ENCODE measurements at places on chromosomes 12 and 14. TPM values are rescaled to one million over a fixed set of nuclear protein-coding genes. Genes with fewer than 3 reads are reported as not detected.

RNU4-1 gene
- under 0.01 TPM for total RNA-seq

IQSEC3 gene
- 0.06 TPM for total RNA-seq

IFNG-AS1 gene
- total RNA-seq = not detected

CLEC4D gene
- total RNA-seq = not detected

ABCD2 gene
- total RNA-seq = 0.11 TPM

CATSPERB gene
- total RNA-seq = not detected

SLC10A1 gene
- not detected for total RNA-seq

OTOGL gene
- total RNA-seq = 1.4 TPM

LGR5 gene
- not detected for total RNA-seq

- DNase-seq = peak; percentile 80
Measured at GRCh38 chr12:32568228-32568627, 110.9 kb upstream of the DNM1L start.

- no peak for DNase-seq
Measured at GRCh38 chr14:51660741-51661140, 9.0 kb downstream of the FRMD6 start.

GRCh38 chr12:11746024-11746771 lies 96.7 kb downstream of the ETV6 start:
- peak; percentile 82 for DNase-seq

- no peak for DNase-seq
Measured at GRCh38 chr14:69536971-69537370, 37.7 kb downstream of the CCDC177 start.

GRCh38 chr12:62128175-62128975 lies 131.8 kb upstream of the USP15 start:
- no peak for DNase-seq

DNA sequence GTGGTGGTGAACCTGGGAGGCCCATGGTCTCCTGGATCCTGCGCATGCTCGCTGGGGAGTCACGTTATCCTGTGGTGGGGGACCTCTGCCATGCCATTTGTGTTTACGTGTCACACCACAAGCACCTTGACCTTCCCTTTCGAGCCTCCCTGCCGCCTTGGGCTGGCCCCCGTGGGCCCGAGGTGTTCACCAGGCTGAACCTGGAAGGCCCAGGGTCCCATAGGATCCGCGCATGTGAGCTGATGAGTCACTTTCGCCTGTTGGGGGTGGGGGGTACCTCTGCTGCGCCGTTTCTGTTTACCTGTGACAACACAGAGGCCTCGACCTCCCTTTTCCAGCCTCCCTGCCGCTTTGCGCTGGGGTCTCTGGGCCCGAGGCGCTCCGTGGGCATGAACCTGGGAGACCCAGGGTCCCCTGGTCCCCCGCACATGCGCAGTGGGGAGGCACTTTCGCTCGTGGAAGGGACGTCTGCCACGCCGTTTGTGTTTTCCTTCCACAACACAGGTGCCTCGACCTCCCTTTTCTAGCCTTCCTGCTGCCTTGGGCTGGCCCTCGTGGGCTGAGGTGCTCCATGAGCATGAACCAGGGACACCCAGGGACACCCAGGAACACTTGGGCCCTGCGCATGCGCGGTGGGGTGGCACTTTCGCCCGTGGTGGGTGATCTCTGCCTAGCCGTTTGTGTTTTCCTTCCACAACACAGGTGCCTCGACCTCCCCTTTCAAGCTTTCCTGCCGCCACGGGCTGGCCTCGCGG lies 334.1 kb downstream of the ALG10 start:
- DNase-seq = peak; percentile 49

DNA sequence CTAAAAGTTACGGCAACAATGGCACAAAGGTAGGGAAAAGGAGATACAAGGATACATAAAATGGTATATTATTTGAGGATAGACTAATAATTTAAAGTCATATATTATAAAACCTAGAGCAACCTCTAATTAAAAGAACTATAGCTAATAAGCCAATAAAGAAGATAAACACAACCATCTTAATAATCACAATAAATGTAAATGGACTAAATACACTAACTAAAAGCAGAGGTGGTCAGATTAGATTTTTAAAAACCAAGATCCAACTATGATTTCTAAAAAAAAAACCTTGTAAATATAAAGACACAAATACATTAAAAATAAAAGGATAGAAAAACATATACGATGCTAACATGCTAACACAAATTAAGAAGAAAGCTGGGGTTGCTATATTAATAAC lies 10.7 kb upstream of the LLPH start:
- DNase-seq = no peak

DNA sequence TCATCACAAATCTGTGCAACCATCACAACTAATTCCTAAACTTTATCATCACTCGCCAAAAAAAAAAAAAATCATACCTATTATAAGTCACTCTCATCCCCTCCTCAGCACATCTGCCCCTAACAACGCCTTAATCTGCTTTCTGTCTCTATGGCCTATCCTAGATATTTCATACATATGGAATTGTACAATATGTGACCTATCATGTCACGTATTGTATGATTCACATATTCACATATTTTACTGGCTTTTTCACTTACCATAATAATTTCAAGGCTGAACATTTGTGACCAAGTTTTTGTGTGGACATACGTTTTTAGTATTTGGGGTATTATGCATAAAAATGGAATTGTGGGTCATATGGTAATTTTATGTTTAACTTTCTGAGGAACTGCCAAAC lies 400.7 kb downstream of the DAD1 start:
- no peak for DNase-seq

DNA sequence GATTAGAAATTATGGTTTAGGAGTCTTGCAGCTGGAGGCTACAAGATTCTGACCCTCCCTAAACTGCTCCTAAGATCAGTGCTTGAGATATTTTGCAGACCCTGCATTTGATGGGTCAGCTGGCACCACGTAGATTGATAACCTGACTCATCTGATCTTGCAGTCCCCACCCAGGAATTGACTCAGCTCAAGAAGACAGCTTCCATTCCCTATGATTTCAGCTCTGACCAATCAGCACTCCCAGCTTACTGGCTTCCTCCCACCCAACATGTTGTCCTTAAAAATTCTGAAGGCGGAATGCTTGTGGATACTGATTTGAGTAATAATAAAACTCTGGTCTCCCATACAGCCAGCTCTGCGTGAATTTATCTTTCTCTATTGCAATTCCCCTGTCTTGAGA lies 23.2 kb upstream of the MTHFD1 start:
- peak; percentile 19 for DNase-seq

- no peak for DNase-seq
Measured at GRCh38 chr12:83818881-83819280, 1093.7 kb downstream of the SLC6A15 start.

Data from Daoy (cell line).